ENCODE measurements at places on chromosomes 7 and 10.

- DNase-seq = no peak
Measured at GRCh38 chr7:44438816-44439215, 51.6 kb downstream of the NUDCD3 start.

DNA sequence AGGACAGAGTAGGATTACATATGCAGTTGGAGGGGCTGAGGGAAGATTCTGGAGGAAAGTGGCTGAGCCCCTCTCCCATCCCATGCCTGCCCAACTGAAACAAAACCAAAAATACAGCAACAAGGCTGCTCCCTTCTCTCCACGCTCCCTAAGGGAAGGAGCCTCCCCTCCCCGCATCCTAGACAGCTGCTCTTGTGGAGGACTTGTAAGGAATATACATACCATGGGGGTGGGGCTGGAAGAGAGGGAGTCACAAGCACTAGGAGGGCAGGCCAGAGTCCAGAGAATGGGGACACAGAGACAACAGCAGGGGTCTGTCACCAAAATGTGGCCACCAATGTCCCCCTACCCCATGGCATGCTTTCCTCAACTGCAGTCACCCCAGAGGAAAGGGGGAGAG is 13.2 kb downstream of the LDB1 start:
- no peak for DNase-seq

GRCh38 chr10:32350811-32351350 is 3.9 kb upstream of the EPC1 start:
- no peak for DNase-seq

GRCh38 chr7:155001756-155002410 is 1.0 kb downstream of the PAXIP1 start:
- no peak for DNase-seq

- DNase-seq = no peak
Measured at GRCh38 chr10:63667596-63668480, 146.6 kb downstream of the REEP3 start.

DNA sequence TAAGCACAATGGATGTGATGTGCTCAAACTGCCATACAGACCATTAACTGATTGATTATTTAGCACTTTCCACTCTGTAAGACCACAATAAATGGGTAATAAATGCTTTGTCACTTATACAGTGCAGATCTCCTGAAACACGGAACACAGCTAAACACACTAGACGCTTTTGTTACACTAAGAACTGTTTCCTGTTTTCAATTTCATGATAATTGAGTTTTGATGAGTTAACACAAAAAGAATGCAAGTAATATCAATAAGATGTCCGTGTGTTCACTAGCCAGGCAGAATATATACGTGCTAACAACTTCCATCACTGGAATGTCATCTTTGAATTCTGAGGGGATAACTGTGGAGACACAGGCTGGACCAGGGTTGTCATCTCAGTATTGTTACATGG is 178.8 kb downstream of the SKAP2 start:
- no peak for DNase-seq

- DNase-seq = no peak
Measured at GRCh38 chr7:90660819-90661218, 64.7 kb downstream of the CDK14 start.

GRCh38 chr7:105689067-105689819 is 108.0 kb upstream of the EFCAB10 start:
- DNase-seq = no peak

GRCh38 chr10:48496105-48496830 is 108.6 kb downstream of the ARHGAP22 start:
- DNase-seq = no peak

- no peak for DNase-seq
Measured at GRCh38 chr10:6185039-6185716, 17.6 kb upstream of the PFKFB3 start.

- DNase-seq = no peak
Measured at GRCh38 chr7:95636140-95636940, 40.0 kb upstream of the PDK4 start.

GRCh38 chr10:3491571-3491970 is 293.4 kb downstream of the KLF6 start:
- no peak for DNase-seq

DNA sequence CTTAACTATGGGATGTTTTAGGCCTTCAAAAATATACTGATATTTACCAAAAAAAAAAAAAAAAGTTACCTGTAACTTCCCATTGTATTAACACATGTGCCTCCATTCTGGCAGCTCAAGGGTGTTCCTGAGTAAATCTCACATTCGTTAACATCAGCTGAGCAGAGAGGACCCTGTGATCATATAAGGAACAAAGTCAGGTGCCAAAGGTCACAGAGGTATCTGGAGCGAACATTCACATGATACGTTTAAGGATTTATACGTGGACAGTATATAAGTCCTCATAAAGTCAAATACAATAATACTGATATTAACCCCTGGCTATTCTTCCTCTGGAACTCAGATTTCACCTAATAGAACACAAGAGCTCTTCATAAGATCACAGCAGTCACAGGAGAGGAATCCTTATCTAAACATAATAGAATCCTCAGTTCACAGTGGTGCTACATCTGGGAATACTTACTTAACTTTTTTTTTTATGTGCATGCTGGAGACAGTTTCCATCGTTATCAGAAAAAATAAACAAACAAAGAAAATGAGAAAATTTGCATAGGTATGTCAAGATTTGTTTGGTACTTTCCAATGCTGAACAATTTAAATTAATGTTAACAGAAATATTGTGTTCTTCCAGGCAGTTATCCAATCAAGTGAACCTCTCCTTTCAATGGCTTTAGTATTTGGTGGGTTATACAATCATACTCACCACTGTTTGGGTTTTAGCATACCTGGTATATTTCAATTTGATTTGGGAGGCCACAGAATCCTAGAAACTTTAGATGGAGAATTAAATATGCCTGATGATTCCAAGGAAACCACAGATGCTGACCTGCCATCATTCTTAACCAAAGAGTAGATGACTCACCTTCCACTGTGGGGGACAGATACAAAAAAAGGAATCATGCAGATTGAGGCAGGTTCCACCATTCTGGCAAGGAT is 6.6 kb downstream of the CUBN start:
- no peak for DNase-seq

DNA sequence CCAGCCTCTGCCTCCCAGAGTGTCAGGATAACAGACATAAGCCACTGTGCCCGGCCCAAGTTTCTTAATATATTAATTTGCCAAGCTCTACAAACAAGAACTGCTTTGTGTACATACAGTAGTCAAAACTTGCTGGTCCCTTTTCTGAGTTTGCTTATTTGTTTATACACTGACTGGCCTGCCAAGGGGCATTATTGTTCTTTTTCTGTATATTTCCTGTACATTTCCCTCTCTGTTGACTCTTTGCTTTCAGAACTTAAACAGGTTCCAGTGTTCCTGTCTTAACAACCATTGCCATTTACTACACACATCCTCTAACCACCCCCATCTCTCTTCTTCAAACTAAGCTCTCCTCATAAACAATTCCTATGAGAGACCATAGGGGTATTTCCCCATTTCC is 61.5 kb upstream of the RPA3 start:
- no peak for DNase-seq

GRCh38 chr10:28569506-28570159 is 36.7 kb downstream of the WAC start:
- DNase-seq = no peak

- DNase-seq = no peak
Measured at GRCh38 chr7:52273685-52274610, 761.5 kb upstream of the POM121L12 start.

- DNase-seq = no peak
Measured at GRCh38 chr10:71063401-71063800, 149.0 kb upstream of the UNC5B start.

- no peak for DNase-seq
Measured at GRCh38 chr10:43360086-43360485, 11.3 kb upstream of the FXYD4 start.

DNA sequence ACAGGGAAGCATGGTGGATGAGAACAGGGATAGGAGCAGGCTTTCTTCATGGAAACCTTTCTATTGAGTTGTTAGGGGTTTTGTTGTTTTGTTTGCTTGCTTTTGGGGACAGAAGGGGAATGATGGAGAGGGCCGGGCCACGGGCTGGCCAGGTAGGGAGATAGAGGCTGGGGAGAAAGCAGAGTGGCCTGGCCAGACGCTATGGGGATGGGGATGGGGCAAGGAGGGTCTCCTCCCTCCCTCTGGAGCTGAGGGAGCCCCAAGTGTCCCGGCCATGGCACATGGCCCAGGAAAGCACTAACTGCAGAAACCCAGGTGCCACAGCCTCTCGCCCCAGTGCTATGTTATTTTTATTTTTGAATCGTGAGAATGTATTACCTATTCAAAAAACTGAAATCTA is 10.0 kb downstream of the AOC1 start:
- DNase-seq = no peak

- DNase-seq = no peak
Measured at GRCh38 chr7:139125657-139126056, 16.1 kb upstream of the ZC3HAV1 start.
